Posterior vena cava (tissue), 2 donors: ENCODE measurements at places on chromosomes 6 and 20.

DNA sequence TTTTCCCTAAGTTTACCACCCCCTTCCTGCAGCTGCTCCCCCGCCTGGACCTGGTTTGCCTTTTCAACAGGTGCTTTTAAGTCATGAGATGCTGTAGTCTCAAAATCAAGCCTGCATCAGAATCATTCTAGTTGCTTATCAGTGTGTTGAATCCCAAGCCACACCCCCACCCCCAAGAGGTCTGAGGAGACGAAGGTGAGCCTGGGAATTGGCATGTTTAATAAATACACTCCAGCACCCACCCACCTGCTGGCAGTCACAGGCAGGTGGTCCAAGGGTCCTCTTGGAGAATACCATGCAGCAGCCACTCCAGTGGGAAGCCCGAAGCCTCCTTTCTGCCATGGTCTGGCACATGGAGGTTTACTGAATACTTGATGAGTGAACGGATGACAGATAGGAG is 1.1 kb upstream of the ADIG start:
- no peak for DNase-seq

DNA sequence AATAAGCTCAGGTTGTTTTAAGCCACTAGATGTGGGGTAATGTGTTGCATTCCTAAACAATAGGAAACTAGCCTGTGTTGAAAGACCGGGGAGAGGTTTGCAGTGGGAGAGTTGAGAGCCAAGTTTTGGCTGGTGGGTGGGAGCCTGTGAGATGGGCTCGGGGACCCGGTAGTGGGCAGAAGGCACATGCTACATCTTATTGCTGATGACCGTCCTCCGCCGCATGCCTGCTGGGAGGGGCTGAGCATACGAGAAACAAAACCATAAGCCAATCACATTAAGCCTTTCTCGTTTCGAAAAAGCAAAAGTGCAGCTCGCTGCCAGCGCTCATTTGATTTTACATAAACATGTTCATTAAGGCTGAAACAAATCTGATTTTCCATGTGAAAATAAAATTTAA is 57.4 kb upstream of the MPC1 start:
- no peak for DNase-seq

- no peak for DNase-seq
Measured at GRCh38 chr6:11072101-11072500, 21.5 kb upstream of the SMIM13 start.

DNA sequence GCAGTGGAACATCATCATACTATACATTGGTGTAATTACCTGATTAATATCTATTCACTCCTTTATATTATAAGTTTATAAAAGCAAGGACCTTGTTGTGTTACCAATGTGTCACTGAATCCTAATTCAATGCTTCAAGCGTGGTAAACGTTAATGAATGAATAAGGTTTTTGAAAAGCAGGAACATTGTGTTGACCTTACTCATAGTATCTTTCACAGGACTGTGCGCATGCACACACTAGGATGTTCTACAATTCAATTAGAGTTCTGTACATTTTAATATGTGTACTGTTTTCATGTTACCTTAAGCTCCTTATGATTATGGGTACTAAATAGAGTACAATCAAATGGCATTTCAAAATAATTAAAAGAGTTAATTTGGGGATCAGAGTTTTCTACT is 578.5 kb downstream of the BMP2 start:
- no peak for DNase-seq

- no peak for DNase-seq
Measured at GRCh38 chr20:37297066-37297736, 7.7 kb downstream of the MANBAL start.

DNA sequence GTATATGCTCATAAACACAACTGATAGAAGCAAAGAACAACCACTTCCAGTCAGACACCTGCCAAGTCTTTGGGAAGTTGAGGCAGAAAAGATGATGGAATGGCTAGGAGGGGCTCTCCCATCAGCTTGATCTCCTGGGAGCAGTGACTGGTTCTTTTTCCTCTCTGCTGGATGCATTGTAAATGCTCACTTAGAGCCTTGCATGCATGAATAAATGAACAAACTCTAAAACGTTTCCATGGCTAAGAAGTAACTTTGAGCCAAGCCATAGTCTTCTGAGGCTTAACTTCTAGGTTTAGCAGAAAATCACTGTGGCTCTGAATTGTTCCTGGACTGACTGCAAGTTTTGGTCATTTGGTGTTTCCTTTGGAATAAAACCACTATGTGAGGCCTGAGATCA is 166.4 kb upstream of the CITED2 start:
- no peak for DNase-seq

DNA sequence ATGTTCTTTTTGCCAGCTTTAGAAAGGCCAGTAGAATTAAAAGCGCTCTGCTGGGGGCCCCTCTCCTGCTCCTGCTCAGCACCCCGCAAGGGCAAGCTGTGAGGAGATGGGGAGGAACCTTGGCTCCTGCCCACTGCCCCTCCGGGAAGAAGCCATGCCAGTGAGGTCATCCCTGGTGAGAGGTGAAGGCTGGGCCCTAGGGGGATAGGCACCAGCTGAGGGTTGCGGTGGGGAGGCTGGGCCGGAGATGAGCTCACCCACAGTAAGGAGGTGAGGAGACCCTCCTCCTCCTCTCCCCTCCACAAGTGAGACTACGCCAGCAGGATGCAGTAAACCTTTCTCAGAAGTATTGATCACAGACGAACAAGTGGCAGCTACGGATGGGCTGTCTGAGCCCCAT is 32.1 kb downstream of the LRFN2 start:
- DNase-seq, result peak; percentile 64

GRCh38 chr20:58136149-58136484 is 92.3 kb downstream of the ANKRD60 start:
- DNase-seq, result no peak

- no peak for DNase-seq
Measured at GRCh38 chr6:90538278-90539046, 48.4 kb downstream of the MAP3K7 start.

- no peak for DNase-seq
Measured at GRCh38 chr6:114431641-114432040, 88.8 kb upstream of the HS3ST5 start.

DNA sequence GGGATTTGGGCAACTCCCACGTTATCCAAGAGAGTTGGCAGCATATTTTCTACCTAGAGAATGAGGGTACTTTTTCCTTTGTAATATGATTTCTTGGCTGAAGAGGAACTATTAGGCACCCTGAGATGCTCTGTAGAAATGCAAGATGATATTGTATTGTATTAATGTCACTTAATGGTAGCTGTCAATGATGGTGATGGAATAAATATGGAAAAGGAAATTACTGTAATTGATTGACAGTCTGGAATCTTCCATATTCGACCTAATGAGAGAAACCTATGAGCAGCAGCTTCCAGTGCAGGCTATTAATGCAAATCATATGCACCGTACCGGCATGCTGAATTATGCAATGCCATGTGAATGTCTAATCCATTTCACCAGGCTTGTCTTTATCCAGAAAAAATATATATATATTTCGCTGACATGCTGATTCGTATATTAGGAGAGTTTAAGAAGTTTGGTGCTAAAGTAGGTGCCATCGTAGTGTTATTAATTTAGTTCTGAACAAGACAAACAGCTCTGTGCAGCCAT is 494.2 kb upstream of the JARID2 start:
- DNase-seq, result no peak

GRCh38 chr6:43926634-43927531 is 156.9 kb downstream of the VEGFA start:
- DNase-seq, result peak; percentile 86

GRCh38 chr6:163706500-163707087 is 292.1 kb downstream of the QKI start:
- no peak for DNase-seq

- DNase-seq, result no peak
Measured at GRCh38 chr6:129236001-129236517, 353.1 kb downstream of the LAMA2 start.
